ENCODE measurements at places on chromosomes 2 and 18. TPM values are rescaled to one million over a fixed set of nuclear protein-coding genes. Genes with fewer than 3 reads are reported as not detected.

The DSC2 gene
- total RNA-seq = 352 TPM

The SERPINB12 gene
- total RNA-seq = 15.5 TPM

The HOXD10 gene
- total RNA-seq = 0.19 TPM

The EPAS1 gene
- 59.8 TPM for total RNA-seq

The CROCC2 gene
- 0.68 TPM for total RNA-seq

The DBI gene
- total RNA-seq = 125 TPM

The NGEF gene
- total RNA-seq = 20.7 TPM

The C2orf15 gene
- total RNA-seq = 5.6 TPM
